CD4-positive, alpha-beta T cell treated with Interleukin-21 for 1 hour (primary cell): ENCODE measurements at places on chromosomes 1 and 21.

GRCh38 chr1:213852107-213852506 lies 135.7 kb upstream of the PROX1 start:
- peak; percentile 42 for DNase-seq

GRCh38 chr1:228403231-228403631 lies 3.4 kb downstream of the TRIM11 start:
- DNase-seq, result no peak

DNA sequence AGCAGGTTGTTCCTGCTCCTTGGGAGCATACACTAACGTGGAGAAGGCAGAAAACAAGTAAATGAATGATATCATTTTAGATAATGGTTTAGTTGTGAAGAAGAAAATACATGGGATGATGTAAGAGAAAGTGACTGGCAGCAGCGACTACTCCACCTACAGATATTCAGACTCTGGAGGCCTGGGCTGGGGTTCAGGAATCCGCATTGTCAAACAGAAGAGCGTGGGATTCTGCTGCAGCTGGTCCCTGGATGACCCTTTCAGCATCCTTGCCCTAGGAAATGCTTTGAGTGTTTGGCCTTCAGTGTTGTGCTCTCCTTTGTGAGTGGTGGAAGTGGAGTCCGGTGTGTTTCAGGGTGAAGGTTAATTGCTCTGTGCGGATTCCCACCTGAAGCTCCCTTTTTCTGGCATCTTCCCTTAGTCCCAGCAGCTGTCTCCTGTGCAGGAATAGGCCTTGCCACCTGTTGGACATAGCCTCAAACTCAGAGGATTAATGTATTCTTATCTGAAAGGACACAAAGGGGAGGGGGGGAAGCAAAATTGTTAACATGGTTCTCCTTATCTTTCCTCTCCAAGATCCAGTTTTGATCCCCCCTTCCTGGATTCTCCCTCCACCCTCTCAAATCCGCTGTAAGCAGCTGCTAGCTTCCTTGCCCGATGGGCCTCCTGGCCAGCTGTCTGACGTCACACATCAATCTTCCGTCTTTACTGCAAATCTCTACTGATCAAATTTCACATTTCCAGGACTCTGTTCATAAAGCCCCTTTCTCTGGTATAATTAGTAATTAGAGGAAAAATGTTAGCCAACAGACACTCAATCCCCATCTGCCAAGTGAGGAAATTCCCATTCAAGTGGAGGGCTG lies 68.3 kb upstream of the SPAG17 start:
- DNase-seq, result no peak

GRCh38 chr1:236124965-236125364 lies 17.4 kb upstream of the GPR137B start:
- DNase-seq, result no peak

DNA sequence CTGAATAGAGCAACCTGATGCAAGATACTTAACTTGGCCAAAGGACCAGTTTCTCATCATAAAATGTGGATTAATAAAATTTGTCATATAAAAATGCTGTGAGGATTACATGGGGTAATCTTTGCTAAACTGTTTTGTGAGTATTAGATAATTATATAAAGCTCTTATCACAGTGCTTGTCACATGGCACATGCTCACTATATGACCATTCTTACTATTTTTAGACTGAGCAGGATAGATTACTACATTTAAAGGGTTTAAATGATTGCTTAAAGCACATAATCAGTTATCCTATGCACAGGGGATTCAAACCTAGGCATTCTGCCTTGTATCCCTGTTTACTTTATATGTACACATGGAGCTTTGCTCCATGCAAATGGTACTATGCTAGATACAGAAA lies 82.9 kb upstream of the COL24A1 start:
- no peak for DNase-seq

GRCh38 chr1:27301582-27302199 lies 20.3 kb upstream of the TMEM222 start:
- no peak for DNase-seq

GRCh38 chr1:221725735-221726672 lies 15.9 kb downstream of the DUSP10 start:
- peak; percentile 35 for DNase-seq

DNA sequence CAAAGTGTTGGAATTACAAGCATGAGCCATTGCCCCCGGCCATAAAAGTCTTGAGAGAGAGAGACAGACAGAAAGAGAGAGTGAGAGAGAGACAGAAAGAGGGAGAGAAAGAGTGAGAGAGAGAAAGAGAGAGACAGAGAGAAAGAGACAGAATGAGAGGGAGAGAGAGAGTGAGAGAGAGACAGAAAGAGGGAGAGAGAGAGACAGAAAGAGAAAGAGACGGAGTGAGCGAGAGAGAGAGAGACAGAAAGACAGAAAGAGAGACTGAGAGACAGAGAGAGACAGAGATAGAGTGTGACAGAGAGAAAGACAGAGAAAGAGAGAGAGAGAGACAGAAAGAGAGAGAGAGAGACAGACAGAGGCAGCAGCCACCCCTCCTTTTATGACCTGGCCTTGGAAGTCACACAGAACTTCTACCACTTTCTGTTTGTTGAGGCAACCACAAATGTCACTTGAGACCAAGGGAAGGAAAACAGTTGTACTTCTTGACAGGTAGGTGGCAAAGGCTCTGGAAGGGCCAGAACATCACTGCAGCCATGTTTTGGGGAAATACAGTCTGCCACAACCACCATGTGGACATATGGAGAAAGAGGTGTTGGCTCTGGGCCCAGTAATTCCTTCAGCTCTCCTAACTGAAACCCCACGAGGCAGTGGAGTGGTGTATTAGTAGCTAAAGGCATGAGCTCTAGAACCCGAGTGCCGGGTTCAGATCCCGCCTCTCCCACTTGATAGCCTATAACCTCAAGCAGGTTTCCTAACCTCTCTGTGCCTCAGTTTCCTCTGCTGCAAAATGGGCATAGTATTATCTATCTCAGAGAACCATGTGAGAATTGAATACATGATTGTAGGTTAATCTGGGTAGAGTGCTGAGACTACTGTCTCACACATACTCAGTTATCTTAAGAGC lies 50.6 kb downstream of the TNFRSF8 start:
- no peak for DNase-seq

GRCh38 chr1:69836971-69837636 lies 269.4 kb downstream of the LRRC7 start:
- no peak for DNase-seq

GRCh38 chr1:9848022-9848421 lies 24.3 kb upstream of the CLSTN1 start:
- no peak for DNase-seq

- DNase-seq, result no peak
Observed at GRCh38 chr21:45971616-45972352, 9.8 kb upstream of the COL6A1 start.

GRCh38 chr1:38028105-38028591 lies 15.6 kb downstream of the UTP11 start:
- no peak for DNase-seq
